ENCODE measurements at places on chromosomes 2 and 18.

GRCh38 chr18:79007440-79007839 lies 27.8 kb downstream of the SALL3 start:
- DNase-seq: no peak

GRCh38 chr2:73080321-73081131 lies 9.0 kb upstream of the SFXN5 start:
- no peak for DNase-seq

DNA sequence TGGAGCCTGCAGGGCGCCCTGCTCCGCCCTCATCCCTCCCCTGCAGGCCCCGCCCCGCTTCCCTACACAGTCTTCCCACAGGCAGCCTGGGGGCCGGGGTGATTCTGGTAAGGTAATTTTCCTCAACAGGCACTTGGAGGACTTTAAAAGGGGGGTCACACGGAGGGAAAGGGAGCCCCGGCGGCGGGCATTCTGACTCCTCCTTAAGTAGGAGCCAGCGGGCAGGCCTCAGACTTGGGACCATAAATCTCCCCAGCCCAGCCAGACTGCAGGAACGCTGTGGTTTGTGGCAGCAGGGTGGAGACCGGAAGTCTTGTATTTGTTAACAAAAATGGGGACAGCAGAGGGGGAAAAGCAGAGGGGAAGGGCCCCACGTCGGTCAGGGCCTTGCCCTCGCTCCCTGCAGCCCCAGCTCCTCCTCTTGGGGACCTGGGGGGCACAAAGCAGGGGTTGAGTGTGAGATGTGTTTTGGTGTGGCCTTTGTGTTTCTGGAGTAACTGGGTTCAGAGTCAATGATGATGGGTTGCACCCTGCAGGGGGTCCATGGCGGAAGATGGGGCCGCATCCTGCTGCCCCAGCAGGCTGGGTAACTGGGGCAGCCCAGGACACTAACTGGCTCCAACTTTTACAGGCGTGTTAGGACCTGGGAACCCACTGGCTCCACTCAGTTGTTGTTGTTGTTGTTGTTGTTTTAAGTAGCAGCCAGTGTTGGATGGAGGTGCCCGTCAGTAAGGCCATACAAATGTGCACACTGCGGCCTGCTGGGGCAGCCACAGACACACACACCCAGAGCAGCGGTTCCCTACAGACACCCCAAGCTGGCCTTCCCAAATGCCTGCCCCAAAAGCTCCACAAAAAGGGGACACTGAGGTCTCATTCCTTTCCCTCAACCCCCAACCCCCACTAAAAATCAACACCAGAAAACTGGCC lies 27.7 kb downstream of the SMAD7 start:
- DNase-seq: no peak

DNA sequence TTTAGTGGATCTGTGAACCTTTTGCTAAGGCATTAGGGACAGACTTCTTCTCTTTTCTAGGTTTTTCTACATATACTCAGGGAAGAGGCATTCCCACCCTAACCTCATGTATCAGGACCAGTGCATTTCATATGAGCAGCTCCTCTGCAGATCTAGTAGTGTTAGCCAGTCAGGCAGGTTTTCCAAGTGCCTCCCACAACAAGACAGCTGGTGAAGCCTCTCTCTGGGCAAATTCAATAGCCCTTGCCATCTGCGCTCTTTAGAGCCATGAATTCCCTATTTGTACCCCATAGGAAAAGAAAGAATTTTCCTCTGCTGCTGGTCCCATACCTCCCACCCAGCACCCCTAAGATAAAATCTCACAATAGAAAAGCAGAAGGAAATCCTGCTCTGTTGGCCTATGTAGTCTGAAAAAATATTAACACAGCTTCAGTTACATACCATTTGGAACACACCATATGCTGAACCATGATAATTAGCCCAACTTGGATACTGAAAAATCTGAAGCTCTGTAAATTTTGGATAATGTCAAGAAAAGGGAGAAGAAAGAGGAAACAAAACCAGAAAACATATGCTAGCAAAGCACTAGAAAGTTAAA lies 1354.6 kb upstream of the NRXN1 start:
- DNase-seq: no peak

DNA sequence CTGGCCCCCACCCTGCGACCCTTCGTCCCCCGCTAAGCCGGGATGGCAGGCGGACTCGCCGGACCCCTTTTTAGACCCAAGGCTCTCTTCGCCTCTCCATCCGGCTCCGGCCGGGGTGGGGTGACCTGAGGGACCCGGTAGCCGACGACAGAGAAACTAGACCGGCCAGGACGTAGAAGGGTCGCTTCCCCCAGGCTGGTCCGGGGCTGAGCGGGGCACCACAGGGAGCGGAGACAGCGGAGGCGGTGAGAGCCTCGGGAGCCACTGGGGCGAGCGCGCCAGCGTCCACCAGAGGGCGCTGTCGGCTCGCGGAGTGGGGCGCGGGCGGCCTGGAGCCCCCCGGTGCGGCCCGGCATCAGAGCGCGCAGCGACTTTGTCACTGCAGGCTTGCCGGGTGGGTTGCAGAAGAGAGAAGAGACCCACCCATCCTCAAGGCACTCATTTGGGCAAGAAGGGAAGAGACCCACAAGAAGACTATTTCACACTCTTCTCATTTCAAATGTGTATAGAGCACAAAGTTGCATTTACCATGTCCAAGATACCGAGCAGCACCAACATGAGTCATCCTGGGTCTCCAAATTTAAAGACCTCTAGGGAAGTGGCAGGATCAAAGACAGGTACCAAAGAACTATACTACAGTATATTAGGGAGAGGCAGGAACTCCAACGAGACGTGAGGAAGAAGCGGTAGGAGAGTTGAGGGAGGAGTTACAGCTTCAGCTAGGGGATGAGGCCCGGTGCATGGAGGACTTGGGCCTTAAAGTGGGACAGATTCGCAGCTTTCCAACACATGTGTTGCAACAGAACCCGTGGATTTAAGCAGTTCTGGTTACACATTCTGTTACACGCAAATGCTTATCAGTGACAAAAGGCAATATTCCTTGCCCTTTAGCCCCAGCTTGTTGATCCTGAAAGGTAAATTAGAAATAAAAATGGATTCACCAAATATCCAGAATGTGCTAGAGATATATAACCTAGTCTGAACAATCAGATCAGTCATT lies 7.6 kb upstream of the PRKCE start:
- DNase-seq: peak; percentile 31

- no peak for DNase-seq
Observed at GRCh38 chr2:239151201-239152131, 249.4 kb downstream of the HDAC4 start.

GRCh38 chr2:176136374-176137251 lies 7.1 kb downstream of the HOXD8 start:
- DNase-seq: no peak

DNA sequence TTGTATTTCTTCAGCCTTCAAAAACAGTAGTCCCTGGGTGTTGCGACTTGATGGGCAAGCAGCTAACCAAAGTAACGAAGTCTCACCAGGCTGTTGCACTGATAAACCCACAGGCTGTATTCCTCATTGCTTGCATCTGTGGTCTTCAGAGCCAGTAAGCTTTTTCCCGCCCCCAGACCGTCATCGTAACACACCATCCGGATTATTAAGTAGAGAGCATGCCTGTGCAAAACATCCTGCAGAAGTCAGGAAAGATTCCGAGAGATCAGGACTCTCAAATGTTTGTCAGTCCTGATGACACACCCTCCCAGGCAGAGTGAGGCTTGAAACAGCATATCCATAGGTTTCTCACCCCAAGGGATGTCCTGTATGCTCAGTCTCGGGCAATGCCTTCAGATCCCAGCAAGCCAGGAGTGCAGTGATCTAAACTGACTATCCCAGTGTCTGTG lies 15.9 kb downstream of the ITGB1BP1 start:
- no peak for DNase-seq

DNA sequence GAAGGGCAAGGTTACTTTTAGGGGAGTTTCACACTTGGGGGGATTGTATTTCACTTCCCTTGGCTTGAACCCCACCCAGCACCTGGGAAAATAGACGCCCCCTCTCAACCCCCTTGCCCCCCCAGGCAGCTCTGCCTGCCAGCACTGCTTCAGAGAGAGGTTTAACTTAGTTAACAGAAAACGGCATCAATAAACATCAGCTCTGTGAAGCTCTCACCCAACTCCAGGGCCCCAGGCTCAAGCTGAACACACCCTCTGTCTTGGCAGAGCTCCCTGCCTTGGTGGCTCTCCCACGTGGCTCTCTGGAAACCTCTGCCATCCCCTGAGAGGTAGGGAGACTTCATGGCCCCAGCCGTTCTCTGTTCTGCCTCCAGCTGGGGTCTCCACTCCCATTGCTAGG lies 244.1 kb downstream of the ACKR3 start:
- DNase-seq: no peak

DNA sequence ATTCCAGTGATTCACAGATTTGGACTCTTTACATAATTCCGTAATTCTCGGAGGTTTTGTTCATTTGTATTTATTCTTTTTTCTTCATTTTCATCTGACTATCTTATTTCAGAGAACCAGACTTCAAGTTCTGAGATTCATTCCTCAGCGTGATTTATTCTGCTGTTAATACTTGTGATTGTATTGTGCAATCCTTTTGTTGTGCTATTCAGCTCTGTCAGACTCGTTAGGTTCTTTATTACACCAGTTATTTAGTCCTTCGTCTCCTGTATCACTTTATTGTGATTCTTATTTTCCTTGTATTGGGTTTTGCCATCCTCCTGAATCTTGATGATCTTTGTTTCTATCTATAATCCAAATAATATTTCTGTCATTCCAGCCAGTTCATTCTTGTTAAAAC lies 529.3 kb upstream of the LRRTM4 start:
- DNase-seq: no peak

- no peak for DNase-seq
Observed at GRCh38 chr2:227460070-227460485, 11.9 kb upstream of the AGFG1 start.

DNA sequence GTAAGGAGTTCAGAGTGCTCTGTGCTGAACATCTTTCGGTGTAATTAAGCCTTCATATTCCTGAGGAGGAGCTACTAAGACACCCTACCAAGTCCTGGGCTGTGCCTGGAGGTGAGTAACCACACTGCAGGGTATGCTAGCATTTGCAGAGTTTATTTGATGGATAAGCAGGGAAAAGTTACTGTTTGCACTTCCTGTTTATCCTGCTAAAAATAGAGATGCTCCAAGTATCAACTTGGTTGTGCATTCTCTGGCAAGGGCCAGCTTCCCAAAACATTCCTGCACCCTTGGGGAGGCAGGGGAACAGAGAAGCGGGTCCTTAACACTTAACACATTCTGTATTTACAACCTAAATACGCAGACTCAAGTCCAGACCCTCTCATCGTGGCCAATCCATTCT lies 49.8 kb downstream of the PARD6G start:
- DNase-seq: no peak
